ENCODE measurements at places on chromosomes 13 and 19. TPM values are rescaled to one million over a fixed set of nuclear protein-coding genes. Genes with fewer than 3 reads are reported as not detected.

DNA sequence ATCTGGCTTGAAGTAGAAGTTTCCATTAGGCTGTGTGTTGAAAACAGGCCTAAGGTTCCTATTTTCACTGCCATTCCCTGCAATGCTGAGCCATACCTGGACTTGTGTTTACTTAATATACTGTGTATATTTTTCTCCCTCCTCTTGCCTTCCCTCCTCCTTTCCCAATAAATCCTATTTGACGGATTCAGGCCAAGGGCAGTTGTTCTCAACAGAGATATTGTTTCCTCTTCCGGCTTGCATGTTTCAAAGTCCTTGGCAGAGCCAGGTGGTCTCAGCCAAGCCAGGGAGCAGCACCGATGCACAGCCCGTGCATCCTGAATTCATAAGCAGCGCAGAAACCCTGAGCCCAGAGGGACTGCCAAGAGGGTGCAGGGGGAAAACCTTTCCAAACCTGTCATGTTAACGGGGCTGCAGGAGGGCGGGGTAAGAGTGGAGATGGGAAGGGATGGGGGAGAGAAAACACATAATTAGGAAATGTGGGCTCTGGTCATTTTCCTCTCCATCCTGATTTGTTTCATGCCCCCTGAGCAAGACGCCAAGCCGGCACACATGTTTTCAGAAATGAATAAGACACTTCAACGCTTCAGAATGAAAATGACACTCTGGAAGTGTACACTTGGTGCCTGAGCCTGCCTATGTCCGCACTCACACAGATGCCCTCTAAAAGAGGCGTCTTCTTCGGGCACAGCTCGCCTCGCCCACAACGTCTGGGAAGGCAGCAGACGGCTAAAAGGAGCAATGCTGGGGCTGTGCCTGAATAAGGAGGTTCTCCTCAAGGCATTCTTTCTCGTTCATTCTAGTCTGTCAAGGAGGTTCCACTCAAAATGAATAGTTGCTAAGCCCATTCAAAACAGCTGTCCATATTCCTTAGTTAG lies 149.3 kb upstream of the UBL3 start:
- DNase-seq: no peak

DNA sequence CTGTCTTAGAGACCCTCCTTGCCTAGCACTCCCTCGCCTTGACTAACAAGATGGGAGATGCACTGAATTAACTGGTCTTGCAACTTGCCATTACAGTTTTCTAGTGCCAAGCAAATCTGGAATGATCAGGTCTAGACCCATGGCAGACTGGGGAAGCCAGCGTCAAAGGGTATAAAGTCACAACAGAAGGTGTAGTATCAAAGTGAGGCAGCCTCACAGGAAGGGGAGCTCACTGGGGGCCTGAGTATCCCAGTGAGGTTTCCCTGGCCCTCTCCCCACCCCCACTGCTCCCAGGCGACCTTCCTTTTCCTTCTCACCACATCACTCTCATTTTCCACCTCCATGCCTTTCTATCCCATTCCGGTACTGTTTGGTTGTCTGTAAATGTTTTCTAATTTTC lies 83.5 kb upstream of the DOCK9 start:
- no peak for DNase-seq

- no peak for DNase-seq
Observed at GRCh38 chr19:44430956-44431355, 17.3 kb downstream of the ZNF229 start.

GRCh38 chr13:78958006-78958405 lies 299.1 kb upstream of the OBI1 start:
- no peak for DNase-seq

- DNase-seq: no peak
Observed at GRCh38 chr13:76446191-76446590, 440.0 kb downstream of the KCTD12 start.

DNA sequence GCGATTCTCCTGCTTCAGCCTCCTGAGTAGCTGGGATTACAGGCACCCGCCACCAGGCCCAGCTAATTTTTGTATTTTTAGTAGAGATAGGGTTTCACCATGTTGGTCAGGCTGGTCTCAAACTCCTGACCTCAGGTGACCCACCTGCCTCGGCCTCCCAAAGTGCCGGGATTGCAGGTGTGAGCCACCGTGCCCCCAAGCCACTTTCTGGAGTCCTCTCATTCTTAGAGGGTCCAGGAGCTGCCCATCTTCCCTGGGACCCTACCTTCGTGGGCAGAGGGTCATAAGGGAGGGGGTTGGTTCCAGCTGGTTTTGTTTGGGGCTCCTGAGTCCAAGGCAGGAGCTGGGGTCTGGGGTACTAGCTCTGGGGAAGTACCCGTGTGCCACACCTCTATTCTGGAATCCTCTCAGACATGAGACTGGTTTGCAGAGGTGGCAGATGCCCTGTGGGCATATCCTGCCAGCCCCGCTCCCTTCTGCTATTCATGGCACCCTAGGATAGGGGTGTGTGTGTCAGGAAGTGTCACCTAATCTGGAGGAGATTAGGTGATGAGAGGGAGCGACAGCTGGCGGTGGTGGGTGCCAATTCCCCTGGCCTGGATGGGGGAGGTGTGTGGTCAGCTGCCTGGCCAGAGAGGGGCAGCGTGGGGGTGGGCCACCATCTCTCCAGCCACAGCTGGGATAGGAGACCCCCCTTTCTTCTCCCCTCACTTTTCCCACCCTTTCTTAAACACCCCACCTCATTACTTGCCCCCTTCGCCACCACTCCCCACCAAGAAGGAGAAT lies 2.1 kb downstream of the PRMT1 start:
- DNase-seq: peak; percentile 75

- DNase-seq: no peak
Observed at GRCh38 chr19:11781295-11782057, 14.7 kb downstream of the ZNF441 start.

MCEMP1 gene
- polyA plus RNA-seq: 11.7 TPM

CASP14 gene
- polyA plus RNA-seq: not detected

SUGP1 gene
- 46.9 TPM for polyA plus RNA-seq
